ENCODE measurements at places on chromosomes 6 and 20.
A peak's percentile ranks its signal among the peaks of the same experiment; 100 is the strongest.

GRCh38 chr6:159103396-159104162 lies 58.8 kb upstream of the TAGAP start:
- no peak for DNase-seq

GRCh38 chr20:9031991-9032390 lies 36.9 kb upstream of the PLCB4 start:
- DNase-seq = no peak

DNA sequence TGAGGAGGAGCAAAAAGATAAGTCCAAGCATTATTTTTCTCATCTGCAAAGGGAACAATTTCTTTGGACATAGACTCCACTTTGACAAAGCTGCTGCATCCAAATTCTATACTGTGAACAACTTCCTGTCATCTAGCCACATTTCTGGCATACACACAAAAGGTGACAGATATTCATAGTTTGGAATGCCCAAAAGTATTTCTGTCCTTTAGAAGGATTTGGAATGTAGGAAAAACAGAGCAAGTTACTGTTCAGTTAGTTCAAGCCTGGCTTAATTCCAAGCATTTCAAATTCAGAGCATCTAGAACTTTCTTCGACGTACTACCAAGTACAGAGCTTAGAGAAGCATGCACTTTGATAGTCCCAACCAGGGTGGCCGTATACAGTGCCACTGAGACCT lies 134.0 kb downstream of the PDE7B start:
- no peak for DNase-seq

GRCh38 chr20:51712501-51713212 lies 55.5 kb downstream of the ATP9A start:
- no peak for DNase-seq

DNA sequence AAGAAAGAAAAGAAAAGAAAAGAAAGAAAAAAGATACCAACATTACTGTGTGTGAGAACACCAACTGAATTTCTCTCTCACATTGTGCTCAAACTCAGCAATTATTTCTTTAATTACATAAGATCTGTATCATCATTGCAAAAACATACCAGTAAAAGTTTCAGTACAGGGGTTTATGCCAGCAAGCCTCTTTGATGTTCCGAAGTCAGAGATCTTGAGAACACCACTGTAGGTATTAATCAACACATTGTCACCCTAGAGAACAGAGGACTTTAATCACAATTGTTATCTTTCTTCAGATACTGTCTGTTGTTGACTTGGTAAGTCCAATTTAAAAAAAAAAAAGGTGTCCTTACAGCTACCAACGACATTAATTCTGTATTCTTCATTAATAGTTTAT lies 60.9 kb upstream of the MAP7 start:
- no peak for DNase-seq

DNA sequence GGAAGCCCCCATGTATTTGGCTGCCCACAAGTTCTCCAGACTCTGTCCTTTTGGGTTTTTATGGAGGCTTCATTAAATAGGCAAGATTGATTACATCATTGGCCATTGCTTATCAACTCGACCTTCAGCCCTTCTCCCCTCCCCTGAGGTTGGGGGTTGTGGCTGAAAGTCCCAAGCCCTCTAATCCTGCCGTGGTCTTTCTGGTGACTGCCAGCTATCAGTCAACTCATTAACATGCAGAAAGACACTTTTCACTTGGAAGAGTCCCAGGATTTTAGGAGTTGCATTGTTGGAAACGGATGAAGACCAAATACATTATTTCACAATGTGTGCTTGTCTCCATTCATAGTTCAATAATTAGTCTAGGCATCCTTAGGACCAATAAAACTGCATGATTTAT lies 9.5 kb downstream of the CDC5L start:
- no peak for DNase-seq

GRCh38 chr6:167705211-167705750 lies 121.4 kb upstream of the AFDN start:
- DNase-seq = no peak

GRCh38 chr6:33756211-33756954 lies 9.7 kb upstream of the IP6K3 start:
- no peak for DNase-seq

DNA sequence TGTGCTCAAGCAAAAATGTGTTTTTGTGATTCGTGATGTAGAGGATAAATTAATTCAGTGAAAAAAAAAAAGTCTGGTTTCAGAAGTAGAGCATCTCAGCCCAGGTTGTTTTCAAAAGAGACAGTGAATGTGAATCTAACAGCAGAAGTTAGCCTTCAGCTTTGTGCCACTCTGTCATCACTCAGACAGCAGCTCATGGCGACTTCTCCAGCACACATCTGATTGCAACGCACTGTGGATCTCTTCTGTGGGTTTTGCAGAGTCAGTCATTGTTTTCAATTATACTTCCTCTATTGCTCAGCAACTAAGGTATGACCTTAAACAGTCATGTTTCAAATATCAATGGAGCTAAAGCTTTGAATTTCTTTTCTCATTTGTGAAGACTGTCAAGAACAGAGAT lies 335.5 kb upstream of the POU3F2 start:
- no peak for DNase-seq

- peak; percentile 80 for DNase-seq
Observed at GRCh38 chr20:4014031-4014474, 1.3 kb downstream of the RNF24 start.

- no peak for DNase-seq
Observed at GRCh38 chr6:135875446-135875845, 23.9 kb downstream of the PDE7B start.

DNA sequence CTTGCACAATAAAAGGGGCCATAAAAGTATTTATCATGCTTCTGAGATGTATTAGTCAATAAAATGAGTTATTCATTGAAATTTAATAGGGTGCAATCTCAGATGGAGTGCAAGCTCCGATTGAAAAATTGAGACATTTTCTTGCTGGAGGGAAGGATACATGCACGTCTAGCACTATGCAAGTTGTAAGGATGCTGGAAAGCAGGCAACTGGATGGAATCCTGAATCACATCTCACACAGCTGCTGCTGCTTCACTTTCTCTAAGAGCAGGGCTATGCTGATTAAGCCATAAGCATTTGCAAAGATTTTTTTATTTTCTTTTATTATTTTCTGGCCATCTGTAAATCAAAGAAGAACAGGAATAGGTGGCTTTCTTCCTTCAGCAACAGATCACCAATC lies 308.8 kb upstream of the EPHA7 start:
- DNase-seq = no peak

DNA sequence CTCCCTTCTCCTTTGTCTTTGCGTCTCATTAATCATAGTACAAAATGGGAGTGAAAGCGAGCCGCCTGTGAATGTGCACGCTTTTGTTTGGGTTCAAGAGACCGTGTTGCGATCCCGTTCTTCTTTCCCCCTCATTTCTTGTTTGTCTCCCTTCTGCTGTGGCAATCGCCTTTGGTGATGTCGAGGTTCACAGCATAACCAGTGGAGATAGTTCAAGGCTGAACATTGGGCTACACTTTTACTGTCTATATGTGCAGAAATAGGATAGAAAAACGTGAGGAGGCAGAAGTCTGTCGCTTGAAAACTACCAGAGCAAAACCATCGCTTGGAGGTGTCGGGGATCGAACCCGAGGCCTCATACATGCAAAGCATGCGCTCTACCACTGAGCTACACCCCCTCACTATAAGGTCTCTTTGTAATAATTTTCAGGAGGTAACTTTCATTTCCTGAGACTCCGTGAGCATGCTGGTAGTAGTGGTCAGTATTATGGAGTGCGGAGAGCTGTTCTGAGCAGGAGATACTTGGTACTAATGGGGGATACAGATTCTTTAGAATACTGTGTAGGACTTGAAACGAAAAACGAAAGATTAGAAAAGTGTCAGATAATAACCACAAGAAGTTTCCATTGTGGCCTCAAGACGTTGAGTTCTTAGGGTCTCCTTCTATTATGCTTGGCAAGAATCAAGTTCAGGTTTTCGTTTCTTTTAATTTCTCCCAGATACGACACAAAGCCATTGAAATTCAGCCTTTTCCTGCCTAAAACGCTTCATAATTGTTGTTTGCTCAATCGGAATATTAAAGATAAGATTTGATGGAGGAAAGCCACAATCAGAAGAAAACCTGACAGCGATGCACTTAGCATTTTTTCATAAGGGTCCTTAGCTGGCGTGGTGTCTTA lies 106.6 kb downstream of the TRIM27 start:
- DNase-seq = peak; percentile 39

DNA sequence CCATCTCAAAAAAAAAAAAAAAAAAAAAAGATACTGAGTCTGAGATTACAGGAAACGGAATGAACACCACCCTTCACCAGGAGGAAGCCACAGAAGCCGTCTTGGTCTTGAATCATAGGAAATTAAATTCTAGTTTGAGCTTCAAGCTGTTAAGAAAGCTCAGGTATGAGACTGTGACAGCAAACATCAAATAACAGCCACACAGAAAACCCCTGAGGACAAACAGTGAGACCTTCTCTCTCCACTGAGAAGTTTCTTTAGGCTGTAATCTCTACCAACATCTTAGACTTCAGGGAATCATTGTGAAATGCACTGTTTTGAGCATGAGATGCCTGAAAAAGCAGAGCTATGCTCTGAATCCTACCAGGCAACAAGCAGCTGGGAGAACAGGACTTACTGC lies 30.8 kb downstream of the PDE10A start:
- no peak for DNase-seq

- DNase-seq = no peak
Observed at GRCh38 chr6:22896696-22897095, 327.3 kb downstream of the HDGFL1 start.

DNA sequence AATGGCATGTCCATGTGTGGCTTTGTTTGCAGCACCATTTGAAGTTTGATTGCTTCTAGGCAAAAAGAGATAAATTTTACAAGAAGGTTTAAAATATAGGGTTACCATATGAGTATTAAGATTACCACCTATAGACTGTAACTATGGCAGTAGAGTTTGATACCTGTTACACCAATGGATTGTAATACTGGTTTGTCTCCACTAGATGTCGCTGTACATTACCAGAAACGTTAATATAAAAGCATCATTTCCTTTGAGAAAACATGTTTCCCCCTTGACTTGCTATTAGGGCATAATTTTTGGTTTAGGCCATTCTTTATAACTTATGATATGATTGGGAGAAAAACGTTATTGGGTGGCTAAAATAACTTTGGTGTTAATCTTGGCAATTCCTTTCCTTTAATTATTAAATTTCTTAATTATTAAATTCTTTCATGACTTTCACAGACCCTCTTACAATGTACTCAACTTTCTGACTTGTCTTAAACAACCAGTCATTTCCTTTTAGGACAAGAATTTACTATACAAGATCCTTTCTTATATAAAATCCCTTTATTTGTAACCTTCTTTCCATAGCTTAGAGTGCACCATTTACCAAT lies 42.8 kb downstream of the HLA-DPB1 start:
- DNase-seq = peak; percentile 35

DNA sequence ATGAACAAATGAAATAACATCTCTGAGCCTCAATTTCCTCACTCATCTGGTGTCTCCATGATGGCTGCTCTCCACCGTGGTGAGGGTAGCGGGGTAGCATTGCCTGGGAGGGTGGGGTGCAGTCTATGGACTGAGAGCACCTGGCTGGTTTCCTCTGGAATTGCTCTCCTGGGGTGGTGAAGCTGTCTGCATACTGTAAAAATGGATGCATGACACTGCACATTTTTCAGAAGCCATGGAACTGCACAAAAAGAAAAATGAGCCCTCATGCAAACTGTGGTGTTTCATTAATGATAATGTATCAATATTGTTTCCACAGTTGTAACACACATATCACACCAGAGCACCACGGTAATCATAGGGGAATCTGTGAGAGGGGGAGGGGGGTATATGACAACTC lies 12.1 kb upstream of the ITPR3 start:
- no peak for DNase-seq

DNA sequence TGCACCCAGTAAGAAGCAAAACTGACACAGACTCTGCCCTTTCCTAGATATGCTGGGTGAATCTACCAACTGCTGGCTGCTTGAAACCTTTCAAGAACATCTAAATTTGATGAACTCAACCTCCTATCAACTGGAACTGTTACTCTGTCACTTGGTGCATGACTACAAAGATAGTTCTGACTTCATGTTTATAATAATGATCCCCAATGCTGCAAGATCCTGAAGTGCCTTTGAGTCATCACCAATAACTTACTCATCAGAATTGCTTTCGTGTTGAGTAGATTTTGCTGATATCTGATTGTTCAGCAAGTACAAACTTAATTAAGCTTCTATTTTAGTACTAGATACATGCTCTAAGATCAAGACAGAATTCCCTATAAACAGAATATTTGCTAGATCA lies 100.2 kb upstream of the ARMC2 start:
- no peak for DNase-seq

- no peak for DNase-seq
Observed at GRCh38 chr6:15495375-15495901, 167.4 kb downstream of the DTNBP1 start.

GRCh38 chr6:164346631-164347030 lies 932.1 kb downstream of the QKI start:
- DNase-seq = no peak

DNA sequence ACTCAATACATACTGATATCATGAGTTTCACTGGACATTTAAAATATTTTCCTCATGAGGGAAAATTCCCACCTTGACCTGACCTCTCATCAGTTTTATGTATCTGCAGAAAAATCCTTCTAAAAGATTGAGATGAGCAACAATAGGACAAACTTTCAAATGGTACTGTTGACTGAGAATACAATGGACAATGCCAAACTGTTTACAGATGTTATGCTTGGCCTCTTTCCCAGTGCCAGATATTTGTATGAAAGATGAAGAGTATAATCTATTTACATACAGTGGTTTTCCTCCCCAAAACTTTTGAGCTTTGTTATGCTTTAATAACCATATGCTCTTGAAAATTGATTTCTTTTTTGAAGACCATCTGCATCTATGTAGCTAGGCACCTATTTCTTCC lies 245.1 kb upstream of the RSPO3 start:
- no peak for DNase-seq

DNA sequence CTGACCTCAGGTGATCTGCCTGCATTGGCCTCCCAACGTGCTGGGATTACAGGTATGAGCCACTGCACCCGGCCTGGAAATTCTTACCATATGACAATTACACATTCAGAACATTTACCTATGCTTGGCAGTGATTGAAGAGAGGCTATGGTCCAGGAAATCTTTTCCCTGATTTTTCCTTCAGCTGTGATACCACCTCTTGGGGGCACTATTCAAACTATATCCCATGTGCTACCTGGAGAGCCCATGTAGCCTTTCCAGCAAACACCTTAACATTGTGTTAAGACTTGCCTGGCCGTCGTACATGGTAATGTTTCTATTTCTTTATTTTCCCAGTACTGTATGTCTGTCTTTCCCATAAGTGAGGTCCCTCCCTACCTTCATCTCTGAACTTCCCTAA lies 61.7 kb upstream of the C20orf144 start:
- DNase-seq = no peak

GRCh38 chr6:89084542-89084941 lies 4.0 kb downstream of the PNRC1 start:
- no peak for DNase-seq

GRCh38 chr6:81747327-81747726 lies 5.2 kb downstream of the TENT5A start:
- no peak for DNase-seq

- no peak for DNase-seq
Observed at GRCh38 chr6:111837641-111838500, 35.4 kb downstream of the FYN start.
